ENCODE measurements at places on chromosomes 4 and X. TPM values are rescaled to one million over a fixed set of nuclear protein-coding genes. Genes with fewer than 3 reads are reported as not detected.

NUP62CL gene
- not detected for total RNA-seq

LRIT3 gene
- total RNA-seq: 0.11 TPM

DAPP1 gene
- total RNA-seq: not detected

SEC31A gene
- 308 TPM for total RNA-seq

SPRY1 gene
- 6.4 TPM for total RNA-seq

DRP2 gene
- 0.22 TPM for total RNA-seq

DNA sequence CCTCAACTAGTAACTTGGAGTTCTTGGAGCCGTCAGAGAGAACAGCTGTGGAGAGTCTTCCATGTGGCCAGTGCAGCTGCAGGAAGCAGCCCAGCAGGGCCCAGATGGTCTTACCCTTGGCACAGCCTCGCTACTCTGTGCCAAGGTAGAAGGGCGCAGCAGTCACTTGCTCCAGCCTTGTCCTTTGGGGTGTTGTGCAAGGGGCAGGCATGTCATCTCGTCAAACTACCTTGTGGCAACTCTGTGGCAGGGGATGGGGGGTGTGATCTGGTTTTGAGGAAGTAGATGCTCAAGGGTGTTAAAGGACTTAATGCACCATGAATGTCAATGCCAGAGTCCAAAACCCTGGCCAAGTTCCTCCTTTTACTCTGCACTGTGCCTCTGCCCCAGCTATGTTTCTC lies 34.2 kb upstream of the TBC1D14 start:
- DNase-seq: no peak

- no peak for DNase-seq
Observed at GRCh38 chrX:123310112-123310511, 126.0 kb downstream of the GRIA3 start.

- DNase-seq: no peak
Observed at GRCh38 chrX:17553961-17554482, 179.0 kb downstream of the NHS start.

GRCh38 chr4:31236639-31237173 lies 516.5 kb downstream of the PCDH7 start:
- DNase-seq: no peak

DNA sequence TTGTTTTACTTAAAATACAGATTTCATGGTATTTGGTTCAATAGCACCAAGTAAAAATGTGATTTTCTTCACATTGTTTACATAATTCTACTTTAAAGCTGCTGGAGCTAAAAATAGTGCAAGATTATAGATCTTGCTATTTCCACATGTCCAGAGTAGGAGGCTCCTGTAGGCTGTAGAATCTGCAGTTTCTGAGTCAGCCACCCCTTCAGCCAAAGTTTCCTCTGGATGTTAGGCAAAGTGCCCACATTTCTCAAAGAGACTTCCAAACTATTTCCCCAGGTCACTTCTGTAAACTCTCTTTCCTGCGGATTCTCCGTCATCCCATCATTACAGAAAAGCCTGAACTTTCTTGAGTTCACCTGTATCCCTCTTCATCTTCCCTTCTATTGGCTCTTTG lies 342.5 kb upstream of the FSTL5 start:
- DNase-seq: peak; percentile 14

DNA sequence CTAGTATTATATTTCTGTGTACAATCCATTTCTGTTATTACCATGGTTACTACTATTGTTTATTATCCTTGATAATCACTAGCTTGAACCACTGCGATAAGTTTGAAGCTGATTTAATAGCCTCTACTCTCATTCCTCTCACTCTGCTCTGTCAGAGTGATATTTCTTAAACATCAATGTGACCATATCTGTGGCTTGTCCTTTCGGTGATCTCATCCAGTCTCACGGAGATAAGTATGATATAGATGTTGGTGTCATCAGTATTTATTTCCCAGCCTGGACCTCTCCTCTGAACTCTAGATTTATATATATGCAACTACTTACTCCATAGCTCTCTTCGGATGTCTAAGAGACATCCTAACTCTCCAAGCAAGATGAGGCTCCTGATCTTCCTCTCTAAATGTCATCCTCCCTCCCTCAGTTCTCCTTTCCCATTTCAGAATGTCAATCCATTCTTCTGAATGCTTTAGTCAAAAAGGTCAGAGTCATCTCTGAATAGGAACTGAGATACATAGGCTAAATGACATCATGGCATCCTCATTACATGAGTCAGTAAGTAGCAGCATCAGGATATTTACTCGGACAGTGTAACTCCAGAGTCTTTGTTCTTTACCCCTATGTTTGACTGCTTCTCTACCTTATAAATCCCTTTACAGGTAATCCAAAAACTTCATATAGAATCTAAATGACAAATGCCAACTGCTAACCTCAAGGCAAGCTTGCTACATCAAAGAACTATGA lies 129.5 kb downstream of the PACRGL start:
- peak; percentile 73 for DNase-seq

GRCh38 chr4:13670456-13671160 lies 43.1 kb upstream of the BOD1L1 start:
- no peak for DNase-seq

DNA sequence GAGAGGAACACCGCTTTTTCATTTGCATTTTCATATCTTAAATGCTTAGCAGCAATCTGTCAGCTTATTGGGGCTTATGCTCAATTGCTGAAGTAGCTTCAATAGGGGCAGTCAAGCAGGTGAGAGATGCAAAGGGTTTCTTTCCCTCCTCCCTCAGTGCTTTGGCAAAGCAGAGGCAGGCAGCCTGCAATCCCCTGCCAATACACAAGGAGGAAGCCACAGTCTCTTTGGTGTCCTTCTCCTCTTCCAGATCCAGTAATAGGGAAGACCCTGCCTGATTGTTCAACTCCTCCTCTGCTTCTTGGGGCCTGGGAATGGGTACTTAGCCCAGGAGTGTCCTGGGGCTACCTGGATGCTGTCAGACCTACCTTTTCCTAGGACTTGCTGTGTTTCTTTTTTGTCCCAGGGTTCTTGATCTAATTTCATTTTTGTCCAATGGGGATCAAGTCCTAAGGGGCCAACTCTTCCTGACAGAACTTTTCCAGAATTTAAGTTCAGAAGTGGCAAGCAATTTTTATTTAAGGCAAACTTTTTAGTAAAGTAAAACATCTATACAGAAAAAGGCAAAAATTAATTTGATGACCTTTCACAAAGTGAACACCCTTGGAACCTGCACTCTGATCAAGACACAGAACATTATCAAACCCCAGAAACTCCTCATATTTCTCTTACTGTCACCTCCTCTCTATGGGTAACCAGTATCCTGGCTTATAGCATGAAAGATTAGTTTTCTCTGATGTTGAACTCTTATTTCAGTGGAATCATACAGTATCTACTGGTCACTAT lies 260.3 kb downstream of the PPP3CA start:
- DNase-seq: no peak

DNA sequence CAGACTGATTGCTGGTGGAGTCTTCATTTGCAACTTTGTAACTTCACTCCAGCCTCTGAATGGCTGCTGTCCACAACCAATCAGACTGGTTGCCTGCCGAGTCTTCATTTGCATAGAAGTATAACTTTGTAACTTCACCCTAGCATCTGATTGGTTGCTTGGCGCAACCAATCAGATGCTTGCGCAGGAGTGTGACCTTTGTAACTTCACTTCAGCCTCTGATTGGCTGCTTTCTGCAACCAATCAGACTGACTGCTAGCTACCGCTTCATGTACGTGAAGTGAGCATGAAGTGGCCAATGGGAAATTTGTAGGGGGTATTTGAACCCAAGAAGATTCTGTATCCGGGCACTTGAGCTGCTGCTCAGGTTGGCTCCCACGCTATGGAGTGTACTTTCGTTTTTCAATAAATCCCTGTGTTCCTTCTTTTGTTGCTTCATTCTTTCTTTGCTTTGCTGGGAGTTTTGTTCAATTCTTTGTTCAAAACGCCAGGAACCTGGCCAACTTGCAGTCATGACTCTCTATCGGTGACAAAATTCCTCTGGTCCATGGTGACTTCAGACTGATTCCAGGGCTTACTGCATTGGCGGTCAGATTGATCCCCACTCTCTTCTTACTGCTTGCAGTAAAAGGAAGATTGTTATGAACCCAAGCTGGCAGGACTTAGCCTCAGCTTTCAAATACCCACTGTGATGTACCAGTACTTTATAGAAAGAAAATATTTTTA lies 46.4 kb upstream of the FGG start:
- no peak for DNase-seq

DNA sequence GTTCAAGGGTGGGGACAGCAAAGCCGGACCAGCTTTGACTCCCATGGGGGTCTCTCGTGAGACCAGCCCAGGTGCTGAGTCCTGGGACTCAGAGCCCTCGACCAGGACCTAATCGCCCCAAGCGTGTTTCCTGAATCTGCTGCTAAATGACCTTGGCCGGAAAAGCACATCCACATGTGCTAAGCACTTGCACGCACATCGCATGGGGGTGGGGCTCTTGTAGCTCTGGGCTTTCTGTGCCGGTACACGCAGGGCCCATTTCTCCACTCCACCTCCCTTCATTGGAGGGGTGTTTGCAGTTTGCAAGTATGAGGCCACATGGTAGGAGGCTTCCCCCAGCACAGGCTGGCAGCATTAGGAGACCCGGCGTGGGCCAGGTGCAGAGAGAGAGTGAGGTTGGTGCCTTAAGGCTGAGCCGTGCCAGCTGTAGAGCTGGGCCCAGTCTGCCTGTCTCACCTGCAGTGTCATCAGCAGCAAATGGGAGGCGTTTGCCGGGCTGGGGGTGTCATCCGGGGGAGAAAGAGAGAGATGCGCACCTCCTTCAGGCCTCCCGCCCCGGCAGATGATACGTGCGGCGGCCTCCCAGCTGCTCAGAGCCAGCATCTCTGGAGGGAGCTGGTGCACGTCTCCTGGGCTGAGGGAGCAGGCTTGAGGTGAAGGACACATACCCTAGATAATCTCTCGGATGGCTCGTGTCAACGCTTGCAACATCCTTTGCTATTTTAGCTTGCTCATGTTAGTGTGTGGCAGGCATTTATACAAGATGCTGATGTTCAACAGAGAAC lies 45.2 kb upstream of the CLCN4 start:
- peak; percentile 42 for DNase-seq

DNA sequence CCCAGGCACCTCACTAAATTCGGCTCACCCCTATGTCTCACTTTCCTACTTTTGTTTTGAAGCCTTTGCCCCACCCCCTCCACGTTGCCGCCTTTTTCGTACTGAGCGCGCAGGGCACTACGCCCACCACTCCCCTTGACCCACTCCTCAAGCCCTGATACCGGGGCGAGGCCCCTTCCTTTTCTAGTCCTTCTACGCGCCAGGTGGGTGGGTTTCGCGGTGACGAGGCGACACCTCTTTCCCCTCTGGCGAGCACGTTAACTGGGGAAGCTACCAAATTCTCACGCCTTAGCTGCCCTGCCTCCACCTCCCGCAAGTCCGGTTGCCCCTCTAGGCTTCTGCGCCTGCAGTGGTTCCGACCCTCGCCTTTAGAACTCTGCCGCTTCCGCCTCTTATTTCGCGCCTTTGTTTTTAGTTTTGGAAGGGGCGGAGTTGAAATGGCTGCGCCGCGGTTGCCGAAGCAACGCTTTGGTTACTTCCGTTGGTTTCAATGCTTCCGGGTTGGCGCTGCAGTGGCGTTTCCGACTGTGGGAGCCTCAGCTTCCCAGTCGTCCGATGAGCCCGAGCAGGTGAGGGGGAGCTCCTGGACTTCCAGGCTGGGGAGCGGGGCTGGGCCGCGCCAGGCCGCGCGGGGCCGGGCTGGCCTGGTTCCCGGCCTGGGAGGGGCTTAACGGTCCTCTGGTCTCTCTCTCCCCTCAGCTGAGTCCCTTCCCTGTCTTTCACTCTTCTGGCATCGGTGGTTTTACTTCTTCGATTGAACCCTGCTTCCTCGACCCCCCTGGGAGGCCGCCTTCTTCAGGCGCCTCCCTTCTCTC lies at the start of gene SLC25A14:
Gene SLC25A14 (plus strand): TSS at position 512 of the 815 bp plus-strand sequence. CDS start 360 bp downstream, outside the sequence.
- peak; percentile 80 for DNase-seq

DNA sequence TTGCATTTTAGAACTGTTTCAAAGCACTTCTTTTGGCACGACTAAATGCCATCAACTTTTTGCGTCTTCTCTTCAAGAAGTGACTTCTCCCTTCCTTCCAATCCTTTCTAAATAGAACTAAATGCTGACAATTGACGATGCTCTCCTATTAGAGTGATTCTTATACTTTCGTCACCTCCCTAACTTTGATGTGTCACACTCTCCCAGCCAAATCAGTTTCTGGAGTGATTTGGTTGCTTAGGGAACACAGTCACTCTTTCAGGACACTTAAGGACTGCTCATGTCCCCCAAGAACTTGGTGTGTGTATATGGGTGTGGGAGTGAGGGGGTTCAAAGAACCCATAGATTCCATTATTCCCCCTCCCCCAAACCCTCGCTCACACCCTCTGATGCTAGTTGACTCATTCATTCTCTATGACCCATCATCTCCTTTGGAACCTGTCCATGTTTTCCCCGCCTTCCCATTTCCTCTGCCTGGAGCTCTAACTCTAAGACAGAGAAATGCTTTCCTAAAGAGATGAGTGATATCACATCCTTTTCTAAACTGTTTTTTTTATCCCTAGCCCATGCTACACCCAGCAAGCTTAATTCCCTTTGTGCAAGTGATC lies 26.8 kb upstream of the AREG start:
- peak; percentile 84 for DNase-seq

DNA sequence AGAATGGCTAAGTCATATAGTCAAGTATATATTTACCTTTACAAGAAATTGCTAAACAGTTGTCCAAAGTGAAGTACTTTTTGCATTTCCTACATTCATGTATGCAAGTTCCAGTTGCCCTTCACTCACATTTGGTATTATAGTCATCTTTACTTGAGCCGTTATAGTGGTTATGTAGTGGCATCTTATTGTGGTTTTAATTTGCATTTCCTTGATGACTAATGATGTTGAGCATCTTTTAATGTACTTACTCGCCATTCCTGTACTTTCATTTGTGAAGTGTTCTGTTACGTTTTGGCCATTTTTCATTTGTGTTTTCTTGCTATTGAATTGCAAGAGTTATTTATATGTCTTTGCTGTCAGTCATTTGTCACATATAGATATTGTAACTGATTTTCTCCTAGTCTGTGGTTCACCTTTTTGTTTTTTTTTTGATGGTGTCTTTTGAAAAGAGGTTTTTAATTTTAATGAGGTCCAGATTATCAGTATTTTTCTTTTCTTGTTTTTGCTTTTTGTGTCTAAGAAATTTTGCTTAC lies 27.6 kb downstream of the ARFIP1 start:
- peak; percentile 37 for DNase-seq

GRCh38 chr4:70651864-70652506 lies 14.3 kb downstream of the JCHAIN start:
- peak; percentile 59 for DNase-seq

GRCh38 chr4:139901531-139902320 lies 236.1 kb downstream of the MGST2 start:
- peak; percentile 58 for DNase-seq

GRCh38 chr4:9600246-9600645 lies 156.0 kb downstream of the DEFB131A start:
- no peak for DNase-seq

- peak; percentile 32 for DNase-seq
Observed at GRCh38 chr4:183448436-183448835, 4.0 kb downstream of the CDKN2AIP start.

DNA sequence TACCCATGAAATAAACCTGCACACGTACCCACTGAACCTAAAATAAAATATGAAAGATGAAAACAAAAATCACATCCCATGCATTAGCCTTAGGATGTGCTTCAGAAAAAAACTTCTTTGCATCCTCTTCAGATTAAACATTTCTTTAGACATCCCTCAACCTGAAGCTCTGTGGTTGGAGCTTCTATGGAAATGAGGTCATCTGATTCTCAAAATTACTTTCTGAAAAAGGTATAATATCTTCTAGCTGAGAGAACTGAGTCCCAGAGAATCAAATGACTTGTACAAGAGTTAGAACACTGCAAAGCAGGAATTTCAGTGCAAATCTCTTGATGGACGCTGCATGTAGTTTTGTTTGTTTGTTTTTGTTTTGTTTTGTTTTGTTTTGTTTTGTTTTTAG lies 19.1 kb upstream of the ANTXR2 start:
- DNase-seq: no peak

- DNase-seq: no peak
Observed at GRCh38 chr4:184955636-184956035, 62.7 kb upstream of the HELT start.

All from GM23248 (cell line).